Mucosa of descending colon (tissue), 3 donors: ENCODE measurements at places on chromosomes 3 and 15. TPM values are rescaled to one million over a fixed set of nuclear protein-coding genes. Genes with fewer than 3 reads are reported as not detected.

GRCh38 chr15:42352401-42352800 is 6.9 kb upstream of the CAPN3 start:
- no peak for DNase-seq

DNA sequence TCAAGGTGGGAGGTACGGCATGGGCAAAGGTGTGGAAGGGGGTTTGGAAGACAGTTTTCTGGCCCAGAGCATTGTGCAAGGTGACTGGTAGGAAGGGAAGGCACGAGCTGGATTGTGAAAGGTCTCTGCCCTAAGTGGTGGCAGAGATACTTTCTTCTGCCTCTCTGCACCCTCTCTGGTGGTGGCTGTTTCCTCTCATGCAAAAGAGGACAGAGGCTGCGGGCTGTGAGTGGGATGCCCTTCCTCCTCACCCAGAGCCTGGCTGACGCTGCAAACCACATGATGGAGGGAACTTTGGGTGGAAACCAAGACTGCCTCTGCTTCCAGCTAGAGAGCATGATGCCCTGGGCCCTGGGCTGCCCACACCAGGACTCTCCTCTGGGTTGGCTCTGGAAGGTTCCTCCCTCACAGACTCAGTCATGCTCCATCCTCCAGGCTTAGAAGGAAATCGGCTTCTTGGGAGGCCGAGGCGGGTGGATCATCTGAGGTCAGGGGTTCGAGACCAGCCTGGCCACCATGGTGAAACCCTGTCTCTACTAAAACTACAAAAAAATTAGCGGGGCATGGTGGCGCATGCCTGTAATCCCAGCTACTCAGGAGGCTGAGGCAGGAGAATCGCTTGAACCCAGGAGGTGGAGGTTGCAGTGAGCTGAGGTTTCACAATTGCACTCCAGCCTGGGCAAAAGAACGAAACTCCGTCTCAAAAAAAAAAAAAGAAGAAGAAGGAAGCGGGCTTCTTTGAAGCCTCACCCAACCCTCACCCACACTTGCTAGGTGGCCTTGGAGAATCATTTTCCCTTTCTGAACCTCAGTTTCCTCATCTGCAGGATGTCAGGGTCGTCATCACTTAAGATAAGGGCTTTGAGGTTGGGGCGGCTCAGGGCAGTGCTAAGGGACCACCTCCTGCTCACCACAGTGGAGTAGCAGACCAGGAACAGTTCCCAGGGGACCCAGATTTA is 8.3 kb downstream of the PSTPIP1 start:
- DNase-seq, result peak; percentile 57

DNA sequence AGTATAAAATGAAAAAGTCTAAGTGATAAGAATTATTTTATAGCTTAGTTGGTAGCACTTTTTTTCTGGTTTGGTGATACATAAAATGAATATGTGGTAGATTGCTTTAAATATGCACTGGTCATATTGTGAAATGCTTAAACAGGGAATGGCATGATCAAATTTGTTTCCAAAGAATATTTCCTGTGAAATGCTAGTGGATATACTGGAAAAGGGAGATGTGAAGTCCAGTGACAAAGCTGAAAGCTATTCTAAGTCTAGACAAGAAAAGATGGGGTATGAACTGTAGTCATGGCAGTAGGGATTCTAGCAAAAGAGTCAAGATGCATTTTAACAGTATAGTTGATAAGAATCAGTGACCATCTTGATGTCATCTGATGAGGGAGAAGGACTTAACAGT is 98.9 kb upstream of the MME start:
- no peak for DNase-seq

GRCh38 chr3:107943786-107944523 is 146.9 kb downstream of the CD47 start:
- no peak for DNase-seq

DNA sequence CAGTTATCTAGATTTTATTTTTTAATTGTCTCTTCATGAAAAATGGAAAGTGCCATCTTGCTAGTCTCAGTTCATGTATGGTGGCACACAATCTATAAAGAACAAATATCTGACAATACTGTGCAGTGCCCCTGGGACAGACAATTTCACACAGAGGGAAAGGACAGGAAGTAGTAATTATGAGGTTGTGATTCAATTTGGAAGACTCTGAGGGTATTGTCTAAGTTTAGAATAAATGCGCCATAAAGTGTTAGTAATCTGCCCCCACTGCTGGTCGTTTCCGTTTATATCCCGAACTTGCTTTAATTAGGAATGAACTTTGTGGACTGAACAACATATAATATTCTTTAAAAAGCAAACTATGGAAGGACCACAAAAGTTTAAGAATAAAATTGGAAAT is 196.4 kb upstream of the SLC24A5 start:
- no peak for DNase-seq

DNA sequence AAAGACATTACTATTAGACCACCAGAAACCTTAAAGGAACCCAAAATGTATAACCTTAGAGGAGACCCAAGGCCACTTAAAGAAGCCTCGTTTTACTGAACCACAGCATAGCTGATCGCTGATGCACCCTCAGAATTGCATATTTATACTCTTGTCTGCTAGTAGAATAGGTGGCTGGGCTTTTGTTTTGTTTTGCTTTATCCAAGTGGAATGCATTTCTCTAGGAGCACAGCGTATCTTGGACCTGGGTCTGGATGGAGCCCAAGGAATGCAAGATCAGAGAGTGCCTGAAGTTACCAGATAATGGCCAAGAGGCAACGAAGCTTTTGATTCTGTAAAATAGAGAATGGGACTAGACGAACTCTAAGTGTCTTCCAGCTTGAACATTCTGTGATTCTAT is 129.2 kb upstream of the COL8A1 start:
- DNase-seq, result no peak

DNA sequence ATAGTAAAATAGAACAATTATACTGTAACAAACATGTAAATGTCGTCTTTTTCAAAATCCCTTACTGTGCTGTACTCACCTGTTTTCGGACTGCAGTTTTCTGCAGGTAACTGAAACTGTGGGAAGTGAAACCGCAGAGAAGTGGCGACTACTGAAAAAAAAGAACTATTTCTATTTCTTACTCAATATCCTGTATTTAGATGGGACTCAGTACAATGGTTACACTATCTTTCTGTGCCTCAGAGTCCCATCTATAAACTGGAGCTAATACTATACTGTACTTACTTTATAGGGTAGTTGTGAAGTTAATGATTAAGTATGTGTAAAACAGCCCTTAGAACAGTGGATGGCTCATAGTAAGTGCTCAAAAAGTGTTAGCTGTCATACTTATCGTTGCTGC is 14.3 kb upstream of the P2RY12 start:
- no peak for DNase-seq

The STRA6 gene
- not detected for total RNA-seq

The NDUFB4 gene
- total RNA-seq, result 142 TPM

DNA sequence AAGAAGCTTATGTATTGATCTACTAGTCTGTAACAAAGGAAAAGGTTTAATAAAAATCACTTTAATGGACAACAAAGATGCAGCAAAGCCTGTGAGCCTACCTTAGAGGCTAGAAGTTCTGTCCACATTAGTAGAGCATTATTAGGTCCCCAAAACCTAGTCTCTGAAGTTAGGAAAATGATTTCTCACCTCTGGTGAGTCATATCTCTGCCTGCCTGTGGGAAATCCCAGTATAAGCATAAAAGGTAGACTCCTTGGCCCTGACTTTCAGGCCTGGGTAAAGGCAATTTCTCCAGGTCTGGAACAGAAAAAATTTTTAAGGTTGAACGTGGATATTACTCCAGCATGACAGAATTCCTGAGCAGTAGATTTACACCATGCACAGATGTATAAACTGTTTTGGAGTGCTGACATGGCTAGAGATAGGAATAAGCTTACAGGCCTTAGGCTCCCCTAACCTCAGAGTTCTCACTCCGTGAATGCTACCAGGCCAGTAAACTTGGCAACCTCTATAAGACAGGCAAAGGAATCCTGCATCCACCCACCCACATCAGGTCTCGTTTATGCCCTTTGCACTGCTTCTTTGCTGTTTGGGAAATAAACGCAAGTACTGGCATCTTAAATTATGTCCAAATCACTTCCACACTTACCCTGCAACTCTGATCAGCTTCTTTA is 104.1 kb downstream of the SERPINI1 start:
- no peak for DNase-seq

GRCh38 chr3:194661374-194661773 is 10.6 kb downstream of the LSG1 start:
- no peak for DNase-seq
